ENCODE measurements at places on chromosomes 16 and 17. TPM values are rescaled to one million over a fixed set of nuclear protein-coding genes. Genes with fewer than 3 reads are reported as not detected.
A peak's percentile ranks its signal among the peaks of the same experiment; 100 is the strongest.

DNA sequence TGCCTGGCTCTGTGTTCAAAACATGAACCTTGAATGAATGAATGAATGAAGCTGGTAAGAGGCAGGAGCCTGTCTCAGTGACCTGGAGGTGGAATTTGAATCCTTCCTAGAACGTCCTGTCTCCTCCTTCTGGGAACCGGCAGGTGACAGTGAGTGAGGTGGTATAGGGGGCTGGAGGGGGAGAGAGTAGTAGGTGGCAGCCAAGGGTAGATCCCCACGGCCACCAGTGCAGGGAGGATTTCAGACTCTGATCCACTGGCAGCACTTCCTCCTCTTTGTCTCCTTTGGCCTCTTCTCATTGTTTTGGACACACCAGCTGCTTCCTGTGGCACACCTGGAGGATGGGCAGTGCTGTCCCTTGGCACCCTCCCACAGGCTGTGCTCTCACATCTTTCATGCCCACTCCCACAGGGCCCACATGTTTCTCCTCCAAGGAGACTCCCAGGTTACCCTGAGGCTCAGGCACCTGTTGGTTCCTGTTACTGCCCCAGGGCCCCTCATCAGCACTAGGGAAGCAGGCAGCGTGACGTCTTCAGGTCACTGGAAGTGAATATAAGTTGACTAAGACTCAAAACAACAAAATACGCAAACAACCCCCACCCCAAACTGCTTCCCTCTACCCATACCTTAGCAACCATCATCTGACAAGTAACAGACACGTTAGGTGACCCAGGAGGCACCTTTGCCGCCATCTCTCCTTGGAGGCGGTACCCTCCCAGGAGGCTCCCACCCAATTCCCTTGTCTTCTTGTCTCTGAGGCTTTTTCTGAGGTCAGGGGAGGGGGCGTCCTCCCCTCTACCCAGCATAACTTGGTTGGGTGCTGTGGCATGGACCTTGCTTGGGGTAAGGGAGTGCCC, 84.6 kb downstream of the N4BP1 start:
- no peak for DNase-seq

- DNase-seq, result peak; percentile 77
Measured at GRCh38 chr17:42276359-42276608, at the start of gene STAT5B. Gene STAT5B (minus strand): TSS chr17:42276391. CDS start chr17:42232127, 44,264 bp downstream.

GRCh38 chr17:39927929-39928857, 661 bp downstream of the LRRC3C start:
- DNase-seq, result no peak

Gene TBC1D16
- total RNA-seq, result 17.6 TPM

DNA sequence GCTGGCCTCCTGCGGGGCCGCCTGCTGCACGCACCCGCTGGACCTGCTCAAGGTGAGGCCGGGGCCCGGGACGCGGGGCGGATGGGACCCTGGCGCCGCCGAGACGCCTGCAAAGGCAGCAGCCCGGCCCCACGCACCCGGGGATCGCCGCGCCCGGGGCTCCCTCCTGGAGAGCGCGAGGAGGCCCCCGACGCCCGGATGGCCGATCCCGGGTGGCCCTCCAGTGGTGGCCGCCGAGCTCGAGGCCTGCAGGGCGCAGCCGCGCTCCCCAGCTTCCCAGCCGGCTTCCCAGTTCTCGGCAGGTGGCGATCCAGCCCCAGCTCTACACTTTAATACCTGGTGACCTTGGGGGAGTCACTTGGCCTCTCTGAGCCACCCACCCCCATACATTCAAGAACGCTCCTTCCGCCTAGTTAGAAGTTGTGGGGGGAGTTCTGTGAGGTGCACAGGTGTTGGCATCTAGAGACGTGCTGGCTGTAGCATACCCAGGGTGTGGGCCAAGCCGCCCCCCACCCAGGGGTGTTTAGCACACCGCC, 452 bp downstream of the SLC25A10 start:
- DNase-seq, result no peak

Gene GSG1L
- 0.17 TPM for total RNA-seq

GRCh38 chr16:25693631-25694030, 1.9 kb downstream of the HS3ST4 start:
- no peak for DNase-seq

GRCh38 chr16:57482845-57483545, 3.3 kb downstream of the DOK4 start:
- no peak for DNase-seq

DNA sequence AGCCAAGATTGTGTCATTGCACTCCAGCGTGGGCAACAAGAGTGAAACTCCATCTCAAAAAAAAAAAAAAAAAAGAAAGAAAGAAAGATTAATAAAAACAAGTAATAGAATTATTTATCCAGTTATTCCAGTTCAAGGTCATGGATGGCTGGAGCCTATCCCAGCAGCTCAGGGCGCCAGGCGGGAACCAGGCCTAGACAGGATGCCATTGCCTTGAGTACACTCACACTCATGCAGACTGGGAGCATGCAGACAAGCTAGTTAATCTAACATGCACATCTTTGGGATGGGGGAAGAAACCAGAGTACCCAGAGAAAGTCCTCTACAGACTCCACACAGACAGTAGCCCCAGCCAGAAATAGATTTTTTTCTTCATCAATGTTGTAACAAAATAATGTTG, 17.9 kb downstream of the PDP2 start:
- DNase-seq, result no peak

GRCh38 chr17:1365445-1366039, 34.5 kb downstream of the YWHAE start:
- DNase-seq, result peak; percentile 47

Gene IRF8
- total RNA-seq, result 41.9 TPM

- DNase-seq, result no peak
Measured at GRCh38 chr17:28807925-28808634, 34.5 kb downstream of the FAM222B start.

- no peak for DNase-seq
Measured at GRCh38 chr16:78563905-78564304, 464.5 kb downstream of the WWOX start.

Gene DHX8
- 42.5 TPM for total RNA-seq

- peak; percentile 33 for DNase-seq
Measured at GRCh38 chr16:87297918-87298631, 19.1 kb downstream of the C16orf95 start.

- DNase-seq, result peak; percentile 56
Measured at GRCh38 chr17:28916302-28916934, 13.5 kb upstream of the DHRS13 start.

Gene SPATA32
- total RNA-seq, result not detected

Measured in left colon (tissue), 2 donors.